ENCODE measurements at places on chromosomes 16 and 17.

DNA sequence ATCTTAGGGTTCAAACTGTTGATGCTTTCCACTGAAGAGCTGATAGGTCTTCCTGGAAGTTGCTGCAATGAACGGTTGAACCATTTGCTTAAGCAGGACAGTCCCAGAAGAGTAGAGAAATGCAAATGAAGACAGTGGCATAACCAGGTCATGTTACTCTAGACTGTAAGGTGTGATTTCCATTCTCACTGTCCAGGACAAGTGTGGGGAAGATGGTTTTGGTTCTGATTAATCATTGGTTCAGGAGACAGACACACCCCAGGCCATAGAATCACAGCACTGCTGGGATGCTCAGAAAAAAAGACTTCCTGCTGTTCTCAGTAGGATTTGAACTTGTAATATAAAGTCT is 34.8 kb upstream of the XYLT2 start:
- DNase-seq: no peak

DNA sequence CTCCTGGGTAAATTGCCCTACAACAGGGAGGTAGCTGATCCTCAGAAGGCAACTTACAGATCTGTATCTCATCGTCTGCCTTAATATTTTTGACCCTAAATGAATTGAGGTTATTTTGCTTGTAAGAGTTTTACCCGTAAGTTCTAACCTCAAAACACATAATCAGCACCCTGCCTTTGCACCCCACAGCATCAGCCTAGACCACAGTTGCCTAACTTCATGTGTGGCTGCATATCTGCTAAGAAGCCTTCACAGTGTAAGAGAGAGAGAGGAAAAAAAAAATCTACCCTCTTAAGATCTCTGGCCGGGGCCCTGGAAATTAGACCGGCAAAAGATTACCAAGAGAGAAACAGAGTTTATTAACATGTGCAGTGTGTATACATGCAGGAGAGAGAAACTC is 76.9 kb downstream of the ARHGAP44 start:
- no peak for DNase-seq

- DNase-seq: no peak
Observed at GRCh38 chr17:145671-146541, 8.5 kb downstream of the SCGB1C2 start.

DNA sequence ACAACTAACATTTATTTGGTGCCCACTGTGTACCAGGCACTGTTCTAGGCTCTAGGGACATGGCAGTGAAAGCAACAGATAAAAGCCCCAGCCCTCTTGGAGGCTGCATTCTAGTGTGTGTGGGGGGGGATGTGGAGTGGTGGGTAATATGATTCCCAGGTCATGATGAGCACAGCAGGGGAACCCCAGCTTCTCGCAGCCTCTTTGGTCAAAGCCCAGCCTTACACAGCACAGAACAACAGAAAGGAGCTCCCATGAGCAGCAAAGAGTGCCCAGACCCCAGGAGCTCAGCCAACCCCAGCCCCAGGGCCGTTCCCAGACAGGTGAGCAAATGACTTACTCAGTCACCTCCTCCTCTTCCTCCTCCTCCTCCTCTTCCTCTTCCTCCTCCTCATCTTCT is 21.9 kb downstream of the CNGB1 start:
- no peak for DNase-seq

DNA sequence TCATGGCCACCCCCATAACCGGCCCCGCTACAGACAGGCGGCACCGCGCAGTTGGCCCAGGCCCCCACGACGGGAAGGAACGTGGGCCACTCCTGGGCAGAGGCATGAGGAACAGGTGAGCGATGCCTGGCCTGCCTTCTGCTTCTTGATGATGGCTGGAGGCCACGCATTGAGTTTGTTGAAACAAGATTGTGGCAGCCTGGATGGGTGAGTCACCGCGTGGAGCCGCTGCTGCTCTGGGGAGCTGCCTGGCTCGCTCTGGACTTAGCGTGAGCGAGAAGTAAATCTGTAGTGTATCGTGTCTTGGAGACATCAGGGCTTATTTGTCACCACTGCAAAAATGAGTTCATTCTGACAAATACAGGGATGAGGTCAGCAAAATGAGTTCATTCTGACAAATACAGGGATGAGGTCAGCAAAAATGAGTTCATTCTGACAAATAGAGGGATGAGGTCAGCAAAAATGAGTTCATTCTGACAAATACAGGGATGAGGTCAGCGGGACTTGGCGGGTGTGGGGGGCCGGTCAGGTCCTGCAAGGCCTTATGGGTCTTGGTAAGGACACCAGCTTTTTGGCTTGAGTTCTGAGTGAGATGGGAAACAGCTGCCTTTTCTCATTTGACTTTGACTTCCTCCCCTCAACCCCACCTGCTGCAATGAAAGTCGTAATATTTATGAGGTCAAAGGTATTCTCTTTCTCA is 93.0 kb downstream of the SEC14L1 start:
- peak; percentile 57 for DNase-seq
